Activated naive CD4-positive, alpha-beta T cell (primary cell): ENCODE measurements at places on chromosomes 7 and 10.

- DNase-seq: no peak
These were observed 356.6 kb upstream of the ZMIZ1 start for GRCh38 chr10:78712147-78712546.

DNA sequence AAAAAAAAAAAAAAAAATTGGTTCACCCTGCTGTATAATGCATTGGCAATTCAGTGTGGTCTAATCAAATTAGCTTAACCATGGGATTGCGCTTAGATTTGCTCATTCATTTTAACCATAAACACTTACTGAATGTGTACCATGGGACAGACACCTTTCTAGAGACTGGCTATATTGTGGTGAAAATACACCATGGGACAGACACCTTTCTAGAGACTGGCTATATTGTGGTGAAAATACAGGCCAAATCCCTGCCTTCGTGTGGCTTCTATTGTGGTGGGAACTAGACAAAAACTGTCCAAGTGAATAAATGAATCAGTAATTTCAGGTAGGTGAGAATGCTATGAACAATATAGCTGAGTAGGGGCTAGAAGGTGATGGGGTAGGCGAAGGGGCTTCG, 10.2 kb upstream of the REPIN1 start:
- no peak for DNase-seq

DNA sequence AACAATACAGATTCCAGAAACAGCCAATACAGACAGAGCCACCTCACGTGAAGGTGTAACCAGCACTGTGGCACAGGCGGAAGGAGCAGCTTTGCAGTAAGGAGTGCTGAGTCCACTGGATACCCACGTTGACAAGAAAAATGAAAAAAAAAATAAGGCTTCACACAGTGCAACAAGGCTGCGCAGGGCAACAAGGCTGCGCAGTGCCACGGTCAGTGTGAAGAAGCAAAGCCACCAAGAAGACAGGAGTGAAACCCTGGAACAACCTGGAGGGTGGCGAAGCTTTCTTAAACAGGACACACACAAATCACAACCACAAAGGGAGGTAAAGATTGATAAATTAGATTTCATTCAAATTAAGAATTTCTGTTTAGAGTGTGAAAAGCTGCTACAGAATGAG, 204.0 kb downstream of the MAD1L1 start:
- DNase-seq: no peak

- DNase-seq: no peak
These were observed 56.7 kb downstream of the SCD start for GRCh38 chr10:100403734-100404133.

DNA sequence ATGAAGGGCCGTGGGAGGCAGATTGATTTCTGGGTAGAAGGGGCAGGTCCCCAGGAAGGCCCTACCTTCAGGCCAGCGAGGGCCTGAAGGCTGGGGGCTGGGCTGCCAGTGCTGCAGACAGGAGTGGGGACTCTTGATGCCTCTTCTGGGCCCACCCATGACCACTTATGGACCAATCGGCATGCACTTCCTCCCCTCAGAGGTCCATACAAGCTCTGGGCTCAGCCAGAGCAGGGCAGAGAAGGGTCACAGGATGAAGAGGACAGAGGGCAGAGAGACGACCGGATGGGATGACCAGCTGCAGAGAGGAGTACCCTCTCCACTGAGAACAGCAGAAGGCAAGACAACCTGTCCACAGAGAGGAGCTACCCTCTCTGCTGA, 120.1 kb downstream of the DYNC2I1 start:
- no peak for DNase-seq

DNA sequence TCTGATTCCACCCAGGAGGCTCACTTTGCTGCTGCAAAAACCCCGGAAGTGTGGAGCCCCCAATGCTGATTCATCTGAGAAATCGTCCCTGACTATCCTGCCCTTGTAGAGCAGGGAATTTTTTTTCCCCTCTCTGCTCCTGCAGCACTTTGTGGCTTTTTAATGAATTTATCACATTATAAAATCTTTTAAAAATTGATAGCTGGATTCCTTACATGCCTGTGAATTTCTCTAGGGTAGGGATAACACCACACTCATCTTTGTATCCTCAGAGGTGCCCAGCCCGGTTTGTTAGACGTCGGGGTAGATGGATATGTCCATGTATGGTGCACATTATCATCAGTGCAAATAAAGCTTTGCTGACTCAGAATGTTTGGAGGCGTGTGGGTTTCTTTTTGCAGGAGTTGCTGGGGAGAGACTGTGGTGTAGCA, 185.7 kb downstream of the STK31 start:
- DNase-seq: no peak

DNA sequence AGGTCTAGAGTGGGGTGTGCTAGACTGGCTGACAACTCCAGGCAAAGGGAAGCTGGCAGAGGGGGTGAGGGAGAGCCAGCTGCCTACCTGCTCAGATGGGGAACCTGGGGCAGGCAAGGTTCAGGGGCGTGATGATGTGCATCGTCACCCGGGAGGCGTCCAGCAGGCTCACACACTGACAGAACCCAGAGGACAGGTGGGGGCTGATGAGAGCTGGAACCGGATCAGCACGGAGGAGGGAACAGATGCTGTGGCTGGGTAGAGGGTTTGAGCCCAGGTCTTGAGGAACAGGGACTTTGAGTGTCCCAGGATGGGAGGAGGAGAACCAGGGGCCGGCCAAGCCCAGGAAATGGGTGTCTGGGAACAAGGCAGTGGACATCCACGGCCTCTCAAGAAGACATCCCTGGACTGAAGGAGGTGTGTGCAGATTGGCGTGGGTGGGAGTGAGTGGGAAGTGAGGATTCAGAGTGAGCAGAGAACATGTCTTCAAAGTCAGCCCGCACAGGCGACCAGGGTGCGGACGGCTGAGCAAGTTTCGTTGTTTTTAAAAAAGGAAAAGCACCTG, 3.9 kb downstream of the RASGEF1A start:
- DNase-seq: no peak

GRCh38 chr10:78414380-78414779, 380.7 kb downstream of the RPS24 start:
- no peak for DNase-seq

GRCh38 chr10:124364674-124365073, 54.0 kb downstream of the OAT start:
- no peak for DNase-seq

DNA sequence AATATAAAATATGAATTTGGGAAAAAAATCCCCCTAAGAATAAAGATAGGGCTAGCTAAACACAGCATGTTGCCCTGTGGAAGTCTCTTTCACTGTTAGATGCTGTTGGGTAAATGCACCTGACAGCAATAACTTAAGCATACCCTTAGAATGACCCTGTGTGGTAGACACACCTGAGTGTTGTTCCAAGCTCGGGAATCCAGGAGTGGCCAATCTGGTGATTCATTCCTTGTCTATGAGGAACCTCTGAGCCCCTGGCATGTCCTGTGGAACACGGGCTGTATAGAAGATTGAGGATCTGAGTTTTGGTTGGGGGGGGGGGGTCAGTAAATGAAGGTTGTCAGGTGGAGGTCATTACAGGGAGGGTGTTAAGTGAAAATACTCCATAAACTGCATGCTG, 730.0 kb upstream of the IGFBP3 start:
- no peak for DNase-seq

GRCh38 chr7:111077001-111077400, 13.9 kb upstream of the LRRN3 start:
- DNase-seq: no peak

DNA sequence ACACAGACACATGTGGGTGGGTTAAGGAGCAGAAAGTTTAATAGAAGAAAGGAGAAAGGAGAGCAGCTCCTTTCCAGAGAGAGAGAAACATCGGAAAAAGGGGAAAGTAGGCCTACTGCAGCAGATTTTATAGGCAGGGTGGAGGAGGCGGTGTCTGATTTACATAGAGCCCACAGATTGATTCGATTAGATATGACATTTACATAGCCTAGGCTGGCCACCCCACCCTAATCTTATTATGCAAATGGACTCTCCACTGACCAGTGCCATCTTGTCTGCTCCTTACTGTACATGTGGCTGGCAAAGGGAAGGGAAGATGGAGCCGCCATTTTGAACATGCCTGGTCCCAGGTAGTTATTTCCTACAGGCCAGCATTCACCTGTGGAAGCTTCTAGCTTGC, 38.7 kb upstream of the SCIN start:
- no peak for DNase-seq

GRCh38 chr10:36531621-36532020, 593.8 kb upstream of the ANKRD30A start:
- DNase-seq: no peak

DNA sequence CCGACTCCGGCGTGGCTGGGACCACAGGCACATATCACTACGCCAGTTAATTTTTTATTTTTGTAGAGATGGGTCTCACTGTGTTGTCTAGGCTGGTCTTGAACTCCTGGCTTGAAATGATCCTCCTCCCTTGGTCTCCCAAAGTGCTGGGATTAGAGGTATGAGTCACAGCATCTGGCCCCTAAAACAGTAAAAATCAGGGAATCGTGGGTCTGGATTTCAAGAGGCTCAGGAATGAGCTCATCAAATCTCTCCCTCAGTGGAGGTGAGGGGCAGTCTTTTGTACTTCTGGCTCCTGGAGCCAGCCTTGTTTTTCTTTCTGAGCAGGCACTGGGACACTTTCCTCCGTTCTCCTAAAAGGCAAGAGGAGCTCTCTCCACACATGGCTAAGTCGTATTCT, 32.1 kb upstream of the RHEB start:
- DNase-seq: no peak

DNA sequence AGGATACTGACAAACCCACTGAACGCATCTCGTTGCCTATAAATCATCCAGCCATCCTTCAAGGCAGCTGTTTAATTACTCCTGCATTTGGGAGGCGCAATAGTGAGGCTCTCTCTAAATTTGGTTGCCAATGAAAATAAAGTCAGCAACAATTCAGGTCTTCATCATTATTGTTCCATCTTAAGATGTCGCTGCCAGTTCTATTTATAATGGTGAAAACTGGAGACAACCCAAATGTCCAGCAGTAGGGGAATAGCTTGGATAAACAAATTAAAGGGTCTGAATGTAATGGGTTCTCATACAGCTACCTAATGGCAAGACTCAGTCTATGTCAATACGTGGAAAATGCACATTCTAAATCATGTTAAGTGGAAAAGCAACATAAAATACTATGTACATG, 120.1 kb upstream of the PLXNA4 start:
- no peak for DNase-seq

DNA sequence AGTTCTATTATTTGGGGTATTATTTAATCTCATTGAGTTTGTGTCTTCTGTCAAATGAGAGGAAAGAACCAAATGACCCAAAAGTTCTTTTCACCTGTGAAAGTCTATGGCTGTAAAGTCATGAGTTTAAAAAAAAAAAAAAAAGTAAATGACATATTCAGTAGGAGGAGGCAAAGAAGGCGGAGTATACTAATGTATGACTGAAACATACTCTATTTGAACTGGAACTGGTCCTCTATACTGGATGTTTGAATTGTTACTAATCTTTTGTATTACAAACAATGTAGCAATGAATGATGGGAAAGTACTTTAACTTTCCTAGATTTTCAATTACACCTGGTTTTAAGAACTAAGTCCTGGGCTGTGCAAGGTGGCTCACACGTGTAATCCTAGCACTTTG, 24.9 kb upstream of the GSAP start:
- no peak for DNase-seq

GRCh38 chr7:104848138-104848990, 165.6 kb upstream of the KMT2E start:
- peak; percentile 1 for DNase-seq

DNA sequence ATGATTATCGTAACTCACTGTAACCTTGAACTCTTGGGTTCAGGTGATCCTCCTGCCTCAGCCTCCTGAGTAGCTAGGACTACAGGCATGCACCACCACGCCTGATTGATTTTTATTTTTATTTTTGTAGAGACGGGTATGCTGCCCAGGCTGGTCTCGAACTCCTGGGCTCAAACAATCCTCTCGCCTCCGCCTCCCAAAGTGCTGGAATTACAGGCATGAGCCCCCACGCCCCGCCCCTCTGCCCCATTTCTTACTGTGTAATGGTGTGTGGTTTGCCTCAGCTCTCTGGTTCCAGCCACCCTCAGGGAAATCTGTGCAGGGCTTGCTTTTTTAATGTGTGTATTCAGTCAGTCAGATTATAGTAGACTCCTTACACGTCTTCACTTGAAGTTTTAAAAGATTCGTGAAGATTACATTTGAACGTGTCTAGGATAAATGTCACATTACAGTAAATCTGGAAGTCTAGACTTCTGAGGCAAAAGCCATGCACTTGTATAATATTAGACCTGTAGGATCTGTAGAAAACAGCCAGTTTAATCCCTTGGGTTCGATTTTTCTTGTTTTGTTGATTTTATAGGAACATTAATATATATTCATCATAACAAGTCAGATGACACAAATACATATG, 276.2 kb downstream of the CAMK1D start:
- no peak for DNase-seq

DNA sequence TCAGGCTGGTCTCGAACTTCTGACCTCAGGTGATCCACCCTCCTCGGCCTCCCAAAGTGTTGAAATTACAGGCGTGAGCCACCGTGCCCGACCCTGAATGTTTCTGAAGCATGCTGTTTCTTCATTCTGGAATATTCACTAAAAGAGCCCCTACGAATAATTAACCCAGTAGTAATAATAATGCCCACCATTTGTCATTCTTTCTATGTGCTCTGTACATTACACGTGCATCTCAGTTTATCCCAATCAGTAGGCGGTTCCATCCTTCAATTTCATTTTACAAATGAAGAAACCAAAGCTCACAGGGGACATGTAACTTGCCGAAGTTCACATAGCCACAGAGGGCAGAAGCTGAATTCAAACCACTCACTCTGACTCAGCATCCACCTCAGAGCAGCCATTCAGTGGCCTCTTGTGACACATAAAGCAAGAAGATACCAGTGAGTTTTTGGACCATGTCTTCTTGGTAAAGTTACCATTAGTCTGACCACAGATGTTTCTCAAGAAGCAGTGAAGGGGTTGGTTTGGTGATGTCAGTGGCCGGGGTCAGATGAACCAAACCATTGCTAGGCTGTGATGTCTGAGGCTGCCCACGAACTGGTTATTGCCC, 71.9 kb upstream of the DUSP5 start:
- DNase-seq: no peak

DNA sequence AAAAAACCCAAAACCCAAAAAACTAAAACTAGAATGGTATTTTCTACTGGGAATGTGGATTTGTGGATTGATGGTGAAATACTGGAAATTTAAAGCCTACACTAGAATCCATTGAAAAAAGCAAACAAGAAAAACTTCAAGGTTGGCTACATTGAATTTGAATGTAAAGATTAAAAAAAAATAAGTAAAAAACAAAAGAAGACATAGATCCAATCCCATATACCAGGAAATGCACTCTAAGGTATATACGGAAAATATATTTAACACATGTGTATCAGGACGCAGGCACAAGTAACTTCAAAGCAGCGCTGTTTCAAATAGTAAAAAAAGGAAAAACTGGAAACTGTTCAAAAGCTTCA, 754 bp upstream of the BBS9 start:
- DNase-seq: no peak
